Amygdala (tissue), 56 donors: ENCODE measurements at places on chromosomes 7 and 10.

DNA sequence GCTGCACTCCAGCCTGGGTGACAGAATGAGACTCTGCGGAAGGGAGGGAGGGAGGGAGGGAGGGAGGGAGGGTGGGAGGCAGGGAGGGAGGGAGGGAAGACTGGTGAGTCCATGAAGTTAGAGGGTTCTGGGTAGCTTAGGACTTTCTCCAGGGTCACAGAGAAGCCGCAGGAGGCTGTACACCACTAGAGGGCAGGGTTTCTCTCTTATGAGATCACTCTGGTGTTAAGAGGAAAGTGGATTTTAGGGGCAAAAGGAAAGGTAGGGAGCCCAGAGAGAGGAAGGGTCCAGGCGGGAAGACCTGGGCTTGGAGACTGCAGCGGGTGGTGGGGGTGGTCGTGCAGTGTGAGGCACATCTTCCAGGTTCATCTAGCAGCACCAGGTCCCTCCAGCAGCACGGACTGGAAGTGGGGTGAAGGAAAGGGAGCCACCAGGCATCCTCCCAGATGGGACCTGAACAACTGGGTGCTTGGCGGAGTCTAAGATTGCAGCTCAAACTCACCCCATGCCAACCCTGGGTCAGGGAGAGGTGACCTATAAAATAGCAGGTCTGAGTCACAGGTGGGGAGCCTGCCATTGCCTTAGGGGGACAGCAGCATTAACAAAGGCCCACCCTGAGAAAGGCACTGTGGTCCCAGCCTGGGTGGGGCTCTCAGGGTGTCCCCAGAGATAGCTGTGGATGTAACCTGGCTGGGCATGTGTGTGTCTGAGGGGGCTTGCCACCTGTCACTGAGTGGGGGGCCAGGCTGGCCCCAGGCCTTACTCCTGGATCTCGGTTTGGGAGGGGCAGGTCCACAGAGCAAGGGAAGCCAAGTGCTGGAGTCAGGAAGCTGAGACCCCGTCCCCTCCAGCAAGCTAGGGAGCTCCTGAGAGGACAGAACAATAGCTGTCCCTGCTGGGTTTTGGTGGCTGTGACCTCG is 48.5 kb upstream of the SLC29A3 start:
- DNase-seq = peak; percentile 28

GRCh38 chr10:80133206-80133605 is 676 bp downstream of the PLAC9 start:
- no peak for DNase-seq

- DNase-seq = no peak
These were observed 140.3 kb downstream of the MACC1 start for GRCh38 chr7:20076835-20077234.

DNA sequence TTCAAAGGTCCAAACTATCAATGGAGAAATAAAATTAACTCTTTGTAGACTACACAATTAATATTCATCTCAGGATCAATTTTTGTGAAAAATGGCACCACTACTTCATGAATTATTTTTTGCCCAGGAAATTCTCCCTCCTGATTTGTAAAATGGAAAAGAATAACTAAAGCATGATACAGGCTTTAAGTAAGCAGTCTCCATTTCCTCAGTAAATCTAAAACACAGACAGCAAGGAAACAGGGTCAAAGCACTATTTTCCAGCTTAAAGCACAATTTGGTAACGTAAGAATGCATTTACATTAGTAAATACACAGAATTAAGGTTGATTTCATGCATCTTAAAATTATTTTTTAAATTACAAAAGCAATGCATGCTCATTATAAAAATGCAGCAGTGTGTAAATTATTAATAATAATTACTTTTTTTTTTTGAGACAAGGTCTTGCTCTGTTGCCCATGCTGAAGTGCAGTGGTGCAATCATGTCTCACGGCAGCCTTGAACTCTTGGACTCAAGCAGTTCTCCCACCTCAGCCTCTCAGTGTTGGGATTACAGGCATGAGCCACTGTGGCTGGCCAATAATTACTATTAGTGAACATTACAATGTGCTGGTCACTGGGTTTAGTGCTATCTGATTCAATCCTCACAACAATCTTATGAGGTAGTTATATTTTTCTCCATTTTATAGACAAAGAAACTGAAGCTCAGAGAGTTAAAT is 26.1 kb upstream of the VCL start:
- no peak for DNase-seq

GRCh38 chr7:107180378-107180777 is 11.6 kb downstream of the HBP1 start:
- DNase-seq = no peak

GRCh38 chr7:55514546-55515265 is 57.6 kb downstream of the VOPP1 start:
- DNase-seq = no peak

- no peak for DNase-seq
These were observed at the start of gene HTR7 for GRCh38 chr10:90857635-90858460. Gene HTR7, minus strand, starts transcription at chr10:90858039. Its CDS starts 368 bp downstream, at chr10:90857671.

- DNase-seq = no peak
These were observed 70.5 kb upstream of the LRRC17 start for GRCh38 chr7:102842284-102842683.

GRCh38 chr7:144786522-144786921 is 49.3 kb downstream of the TPK1 start:
- no peak for DNase-seq

DNA sequence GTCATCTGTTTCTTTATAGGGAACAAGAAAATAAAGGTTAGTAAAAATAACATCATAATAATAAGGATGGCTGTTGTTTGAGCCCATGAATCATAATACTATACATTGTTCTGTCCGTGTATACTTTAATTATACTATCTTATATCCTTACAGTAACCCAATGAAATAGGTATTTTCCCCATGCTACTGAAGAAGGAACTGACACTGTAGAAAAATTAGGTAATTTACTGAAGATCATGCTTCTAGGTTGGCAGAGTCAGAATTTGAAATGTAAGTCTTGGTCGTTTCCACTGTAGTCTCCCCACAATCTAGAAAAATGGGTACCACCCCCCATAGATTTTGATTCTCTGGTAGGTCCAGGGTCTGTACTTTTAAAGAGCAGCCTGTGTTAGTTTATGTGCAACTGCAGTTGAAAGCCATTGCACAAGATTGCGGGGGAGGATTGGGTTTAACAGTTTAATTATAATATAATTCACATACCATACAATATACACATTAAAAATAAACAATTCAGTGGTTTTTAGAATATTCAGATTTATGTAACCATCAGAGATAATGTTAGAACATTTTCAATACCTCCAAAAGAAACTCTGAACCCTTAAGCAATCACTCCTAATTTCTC is 47.7 kb downstream of the SHOC2 start:
- DNase-seq = no peak

- DNase-seq = no peak
These were observed 143.6 kb downstream of the GLI3 start for GRCh38 chr7:42093349-42093905.

DNA sequence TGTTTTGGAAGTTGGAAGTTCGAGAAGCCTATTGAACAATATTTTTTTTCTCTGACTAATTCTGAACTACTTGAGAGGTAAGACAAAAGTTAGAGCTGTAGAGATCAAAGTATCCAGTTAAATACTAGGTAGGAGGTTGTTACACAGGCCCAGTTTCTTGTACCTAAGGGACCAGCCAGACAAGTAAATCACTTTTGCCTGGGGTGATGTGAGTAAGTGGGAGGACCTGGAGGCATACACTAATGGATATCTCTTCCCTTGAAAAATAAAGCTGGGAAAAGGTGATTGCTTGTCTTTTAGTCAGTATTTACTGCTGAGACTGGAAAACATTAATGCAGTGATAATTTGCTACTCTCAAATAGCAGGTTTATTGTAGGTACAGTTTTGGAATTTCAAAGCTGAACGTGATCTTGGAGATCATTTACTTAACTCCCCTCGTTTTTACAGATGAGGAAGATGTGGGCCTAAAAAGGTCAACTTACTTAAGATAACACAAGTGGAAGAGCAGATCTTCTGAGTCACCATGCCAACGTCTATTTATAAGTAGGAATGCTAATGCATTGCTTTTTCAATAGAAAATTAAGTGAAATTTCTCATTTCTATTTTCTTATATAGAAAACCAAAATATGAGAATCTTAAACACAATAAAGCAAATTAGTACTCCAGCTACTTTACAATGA is 181.3 kb downstream of the PPP1R9A start:
- DNase-seq = no peak

- no peak for DNase-seq
These were observed 46.7 kb upstream of the DLG5 start for GRCh38 chr10:77973276-77973675.

DNA sequence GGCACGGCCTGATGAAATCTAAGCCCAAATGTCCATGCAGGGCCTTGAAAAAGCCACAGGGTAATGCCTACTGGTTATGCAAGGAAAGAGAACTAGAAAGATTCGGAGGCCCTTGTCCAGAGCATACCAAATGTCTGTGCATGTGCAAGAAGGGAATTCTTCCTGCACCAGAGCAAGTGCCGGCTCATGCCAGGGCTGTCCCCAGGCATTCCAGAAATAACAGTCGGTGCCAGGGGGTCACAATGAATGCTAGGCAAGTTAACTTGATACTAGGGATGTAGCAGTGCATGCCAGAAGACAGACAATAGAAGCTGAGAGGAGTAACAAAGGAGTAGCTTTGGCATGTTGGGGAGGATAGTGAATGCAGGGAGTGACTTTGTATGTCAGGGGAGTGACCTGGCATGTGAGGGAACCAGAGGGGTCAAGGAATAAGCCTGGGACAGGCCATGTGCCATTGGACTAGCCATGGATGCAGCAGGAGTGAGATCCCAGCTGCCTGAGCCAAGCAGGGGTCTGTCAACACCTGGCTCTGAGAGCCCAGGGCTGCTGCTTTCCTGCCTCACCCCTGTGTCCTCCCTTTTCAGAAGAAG is 119.5 kb upstream of the UNC5B start:
- DNase-seq = no peak

GRCh38 chr10:73653701-73654100 is 2.1 kb downstream of the SYNPO2L start:
- no peak for DNase-seq

GRCh38 chr10:78410046-78410965 is 376.6 kb downstream of the RPS24 start:
- DNase-seq = no peak

DNA sequence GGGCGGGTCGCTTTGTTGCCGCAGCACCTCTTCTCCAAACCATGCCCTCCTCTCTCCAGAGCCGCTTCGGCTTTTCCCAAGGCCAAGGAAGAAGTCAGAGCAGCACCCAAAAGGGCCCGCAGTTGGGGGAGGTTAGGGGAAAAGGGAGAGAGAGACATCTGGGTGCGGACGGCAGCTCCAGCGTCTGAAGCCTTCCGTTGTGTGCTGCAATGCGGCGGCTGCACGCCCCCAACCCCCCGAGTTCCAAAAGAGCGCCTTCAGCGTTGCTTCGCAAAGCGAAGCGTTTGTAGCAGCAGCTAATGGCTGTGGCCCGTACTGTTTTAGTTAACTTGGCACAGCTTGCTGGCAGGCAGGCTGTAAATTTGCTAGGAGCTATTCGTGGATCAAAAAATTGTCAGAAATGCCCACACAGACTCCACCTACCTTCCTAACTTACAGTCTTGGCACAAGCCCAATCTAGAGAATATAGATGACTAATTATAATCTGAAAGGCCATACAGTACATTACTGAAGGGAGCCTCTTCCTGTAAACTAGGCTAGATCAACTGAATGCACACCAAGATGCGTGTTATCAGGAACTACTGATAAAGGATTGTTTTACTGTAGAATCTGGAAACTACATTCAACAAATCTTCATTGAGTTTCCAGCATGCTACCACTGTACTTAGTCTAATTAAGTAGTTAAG is 1.1 kb upstream of the KBTBD2 start:
- DNase-seq = peak; percentile 52

DNA sequence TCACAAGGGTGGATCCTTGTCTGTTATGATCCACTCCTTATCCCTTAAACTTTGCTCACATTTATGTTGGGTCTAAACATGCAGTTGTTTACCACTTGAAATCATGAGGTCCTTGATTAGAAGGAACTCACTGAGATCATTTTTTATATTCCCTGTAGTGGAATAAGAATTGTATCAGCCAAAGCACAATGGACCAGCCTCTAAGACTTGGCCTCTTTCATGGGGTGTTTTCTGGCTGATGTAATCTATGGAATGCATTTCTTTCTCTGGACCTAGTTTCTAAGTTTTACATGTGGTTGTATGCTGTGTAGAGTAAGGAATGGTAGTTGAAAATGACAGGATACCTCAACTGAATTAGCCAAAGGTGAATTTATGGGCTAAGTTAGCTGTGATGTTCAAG is 376.6 kb downstream of the SORCS3 start:
- DNase-seq = no peak

DNA sequence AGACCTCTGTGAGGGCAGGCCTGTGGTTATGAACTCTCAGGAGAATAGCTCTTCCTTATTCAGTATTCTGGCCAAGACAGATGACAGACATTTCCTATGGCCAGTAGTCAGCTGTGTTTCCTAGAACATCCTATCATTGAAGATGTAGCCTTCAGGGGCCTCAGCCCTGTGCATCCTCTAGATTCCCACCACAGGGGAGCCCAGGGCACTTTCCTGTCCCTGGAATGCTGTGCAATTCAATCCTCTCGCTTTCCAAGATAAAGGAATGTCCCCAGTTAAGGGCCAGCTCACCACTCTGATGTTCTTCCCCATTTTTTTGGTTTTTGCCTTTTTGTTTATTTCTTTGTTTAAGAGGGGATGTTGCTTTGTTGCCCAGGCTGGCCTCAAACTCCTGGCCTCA is 578.8 kb upstream of the C7orf33 start:
- no peak for DNase-seq

- DNase-seq = no peak
These were observed 520.7 kb upstream of the MKI67 start for GRCh38 chr10:128646956-128647355.

DNA sequence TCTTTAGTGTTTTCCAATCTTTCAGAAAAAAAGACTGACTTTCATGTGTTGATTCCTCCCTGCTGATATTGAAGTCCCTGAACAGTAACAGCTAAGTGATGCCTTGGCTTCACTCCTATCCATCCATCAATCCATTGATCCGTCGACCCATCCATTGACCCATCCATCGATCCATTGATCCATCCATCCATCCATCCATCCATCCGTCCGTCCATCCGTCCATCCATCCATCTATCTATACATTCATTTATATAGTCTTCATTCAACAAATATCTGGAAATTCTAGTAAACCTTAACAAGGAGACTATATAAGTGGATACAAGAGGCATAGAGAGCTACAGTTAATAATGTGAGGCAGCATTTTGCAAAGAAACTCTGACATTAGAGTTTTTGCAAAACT is 21.6 kb upstream of the LAMB1 start:
- no peak for DNase-seq

DNA sequence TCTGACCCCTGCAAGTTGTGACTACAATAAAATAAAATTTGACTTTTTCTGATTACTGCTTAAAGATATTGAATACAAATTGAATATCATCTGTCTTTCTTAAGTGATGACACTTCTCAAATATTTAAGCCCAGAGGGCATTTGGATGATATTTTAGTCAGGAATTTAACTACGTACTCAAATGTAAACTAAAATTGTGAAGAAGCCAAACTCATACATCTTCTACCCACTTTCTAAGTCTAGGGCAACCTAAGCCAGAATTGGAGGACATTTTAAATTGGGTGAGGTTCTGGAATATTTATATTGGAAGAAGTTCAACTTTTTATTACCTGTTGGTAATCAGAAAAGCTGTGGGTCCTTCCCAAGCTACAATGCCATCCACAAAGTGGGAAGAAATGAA is 149.1 kb upstream of the WDR11 start:
- DNase-seq = no peak
